Naive thymus-derived CD4-positive, alpha-beta T cell (primary cell): ENCODE measurements at places on chromosomes 4 and X.
A peak's percentile ranks its signal among the peaks of the same experiment; 100 is the strongest.

DNA sequence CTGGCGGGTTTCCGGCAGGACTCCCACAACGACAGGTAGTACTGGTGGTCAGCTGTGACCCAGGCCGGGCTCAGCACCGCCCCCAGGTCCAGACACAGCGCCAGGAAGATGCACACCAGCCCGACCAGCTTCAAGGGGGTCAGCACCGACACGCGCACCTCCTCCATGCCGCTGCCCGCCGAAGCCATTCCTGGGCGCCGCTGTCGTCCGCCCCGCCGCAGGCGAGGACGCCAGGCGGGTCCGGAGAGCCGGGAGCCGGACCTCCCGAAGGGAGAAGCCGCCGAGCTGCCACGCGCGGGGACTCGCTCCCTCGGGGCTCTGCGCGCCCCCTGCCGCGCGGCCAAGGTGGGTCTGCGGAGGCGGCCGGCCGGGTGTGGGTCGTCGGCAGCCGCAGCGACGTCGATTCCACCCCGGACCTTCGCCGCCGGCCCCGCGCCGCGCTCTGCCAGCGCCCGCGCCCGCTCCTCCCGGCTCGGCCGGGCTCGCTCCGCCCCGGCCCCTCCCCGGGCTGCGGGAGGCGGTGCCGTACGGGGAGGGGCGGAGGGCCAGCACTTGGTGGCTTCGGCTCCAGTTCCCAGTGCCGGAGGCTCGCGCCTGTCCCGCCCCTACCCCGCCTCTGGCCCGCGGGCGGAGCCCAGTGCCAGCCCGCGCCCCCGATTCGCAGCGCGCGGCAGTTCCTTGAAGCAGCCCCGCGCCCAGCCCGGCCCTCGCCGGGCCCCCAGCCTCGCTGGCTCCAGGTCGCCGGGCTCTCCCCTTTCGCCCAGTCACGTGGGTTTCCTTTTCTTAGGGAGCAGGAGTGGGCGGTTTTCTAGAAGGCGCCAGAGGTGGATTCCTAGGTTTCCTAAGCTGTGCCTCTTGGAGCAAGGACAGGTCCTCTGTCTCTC lies at the start of gene TMEM47:
TSS of gene TMEM47 (minus strand) at position 444 of the 884 bp plus-strand sequence. CDS start at position 188, 256 bp downstream.
- no peak for DNase-seq

GRCh38 chr4:23946299-23946698 lies 56.5 kb upstream of the PPARGC1A start:
- DNase-seq, result no peak

GRCh38 chr4:72136429-72136828 lies 104.6 kb downstream of the NPFFR2 start:
- DNase-seq, result no peak

DNA sequence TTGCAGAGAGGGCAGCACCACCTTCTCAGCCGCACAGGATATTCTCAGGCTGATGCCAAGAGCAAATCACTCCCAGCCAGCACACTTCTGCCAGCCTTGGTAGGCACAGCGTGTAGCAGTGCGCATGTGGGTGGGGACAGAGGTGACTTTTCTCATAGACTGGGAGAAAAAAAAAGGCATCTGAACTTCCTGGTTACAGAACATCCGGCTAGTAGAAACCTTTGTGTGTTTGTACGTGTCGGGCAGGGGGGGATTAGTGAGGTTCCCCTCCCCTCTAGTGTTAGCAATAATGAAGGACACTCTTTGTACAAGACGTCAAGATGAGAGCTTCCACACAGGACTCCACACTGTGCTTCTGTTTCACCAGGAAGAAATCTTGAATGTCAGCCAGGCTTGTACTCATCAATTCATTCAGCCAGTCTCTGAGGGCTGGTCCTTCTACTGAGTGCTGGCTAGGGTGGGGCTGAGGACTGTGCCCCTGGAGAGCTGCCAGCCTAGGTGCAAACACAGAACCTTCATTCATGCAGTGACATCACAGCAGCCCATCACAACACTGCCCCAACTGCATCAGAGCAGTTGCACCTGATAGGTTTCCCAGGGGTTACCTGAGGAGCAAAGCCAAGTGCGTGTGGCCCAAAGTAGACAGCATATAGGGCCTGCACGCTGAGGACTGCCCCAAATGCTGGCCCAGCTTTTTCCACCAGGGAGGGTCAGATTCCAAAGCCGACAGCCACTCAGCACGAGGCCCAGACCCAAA lies 34.7 kb downstream of the SLC25A5 start:
- peak; percentile 17 for DNase-seq

GRCh38 chr4:25271866-25272265 lies 38.0 kb downstream of the PI4K2B start:
- no peak for DNase-seq

DNA sequence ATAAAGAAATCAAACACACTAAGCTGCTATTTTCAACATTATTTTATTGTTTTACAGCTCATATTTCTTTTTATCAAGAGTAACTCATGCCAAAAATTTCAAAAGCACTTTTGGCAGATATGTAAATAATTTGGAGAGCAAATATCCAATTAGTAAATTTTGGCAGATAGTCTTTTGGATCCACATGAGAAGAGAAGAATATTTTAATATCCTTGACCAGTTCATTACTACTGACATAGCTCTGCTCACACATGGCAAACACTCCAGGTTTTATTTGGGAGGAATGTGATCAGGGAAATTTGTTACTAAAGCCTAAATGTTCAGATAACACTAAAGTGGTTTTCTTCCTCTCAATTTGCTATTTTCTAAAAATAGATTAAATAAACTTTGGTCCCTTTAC lies 1054.3 kb downstream of the FAT4 start:
- no peak for DNase-seq
